Omental fat pad (tissue), 4 donors: ENCODE measurements at places on chromosomes 5 and 9.

GRCh38 chr9:129646654-129647053 lies 4.7 kb upstream of the ASB6 start:
- no peak for DNase-seq

DNA sequence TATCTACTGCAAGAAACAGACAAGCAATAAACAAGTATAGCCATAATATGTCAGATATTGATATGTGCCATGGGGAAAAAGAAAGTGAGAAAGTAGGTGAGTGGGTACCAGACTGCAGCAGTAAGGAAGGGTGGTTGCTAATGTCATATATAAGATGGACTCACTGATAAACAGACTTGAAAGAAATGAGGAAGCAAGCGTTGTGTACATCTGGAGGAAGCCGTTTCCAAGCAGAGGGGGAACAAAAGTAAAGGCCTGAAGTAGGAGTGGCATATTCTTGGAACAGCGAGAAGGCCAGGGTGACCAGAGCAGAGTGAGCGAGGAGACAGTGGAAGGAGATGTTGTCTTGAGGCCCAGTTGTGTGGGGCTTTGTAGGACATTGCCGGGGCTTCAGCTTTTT lies 142.2 kb upstream of the MAP3K1 start:
- no peak for DNase-seq

DNA sequence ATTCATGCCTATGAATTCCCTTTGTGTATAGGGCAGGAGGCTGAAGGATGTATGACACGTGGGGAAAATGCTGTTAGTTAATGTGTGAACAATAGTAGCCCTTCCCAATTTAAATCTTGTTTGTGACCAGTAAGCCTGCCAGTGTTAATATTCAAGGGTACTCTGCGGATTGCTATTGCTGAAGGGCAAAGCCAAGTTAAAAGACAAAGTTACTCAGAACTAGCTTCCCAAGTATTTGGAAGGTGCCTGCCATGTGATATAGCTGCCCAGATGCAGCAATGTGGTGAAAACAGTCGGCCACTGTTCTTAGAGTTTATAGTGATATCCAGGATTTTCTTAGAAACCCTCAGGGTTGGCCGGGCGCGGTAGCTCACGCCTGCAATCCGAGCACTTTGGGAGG lies 34.6 kb downstream of the MARVELD2 start:
- no peak for DNase-seq

GRCh38 chr9:89664010-89664409 lies 59.2 kb downstream of the GADD45G start:
- DNase-seq = no peak

GRCh38 chr9:94802793-94803192 lies 76.3 kb downstream of the AOPEP start:
- DNase-seq = no peak

DNA sequence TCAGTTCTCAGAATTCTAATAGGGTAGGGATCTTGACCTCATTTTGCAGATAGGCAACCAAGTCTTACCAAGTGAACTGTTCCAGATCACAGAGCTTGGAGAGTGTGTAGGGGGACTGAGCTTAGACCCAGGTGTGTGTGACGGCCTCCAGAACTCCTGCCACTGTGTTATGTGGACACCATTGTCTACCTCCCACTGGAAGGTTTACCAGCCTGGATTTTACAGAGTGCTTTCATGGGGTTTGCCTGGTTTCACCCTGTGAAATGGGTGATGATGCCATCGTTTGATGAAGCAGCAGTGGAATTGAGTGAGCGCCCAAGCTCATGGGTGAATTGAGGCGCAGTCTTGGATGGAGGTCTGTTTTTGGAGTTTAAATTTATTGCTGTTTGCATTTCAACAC lies 23.6 kb downstream of the TJP2 start:
- DNase-seq = no peak

GRCh38 chr5:34598177-34598794 lies 57.8 kb upstream of the RAI14 start:
- no peak for DNase-seq

GRCh38 chr9:87461256-87461655 lies 36.4 kb upstream of the DAPK1 start:
- DNase-seq = no peak

DNA sequence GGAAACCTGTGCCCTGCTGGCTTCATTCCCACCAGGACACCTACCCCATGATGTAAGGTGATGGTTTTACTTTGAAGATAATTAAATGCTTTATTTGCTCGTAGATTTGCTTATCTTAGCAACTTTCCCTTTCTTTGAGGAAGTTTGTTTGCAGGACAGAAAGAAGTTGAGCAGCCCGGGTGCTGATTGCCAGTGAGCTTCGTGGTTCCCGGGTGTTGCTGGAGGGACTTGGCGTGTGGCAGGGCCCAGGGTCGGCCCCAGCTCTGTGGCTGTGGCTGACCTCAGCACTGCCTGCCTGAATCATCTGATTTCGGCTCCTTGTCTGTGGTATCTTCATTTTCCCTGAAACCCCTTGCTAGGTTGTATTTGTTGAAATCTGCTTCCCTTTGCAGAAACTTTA lies 8.7 kb downstream of the POMT1 start:
- DNase-seq = no peak

GRCh38 chr9:34654323-34655051 lies 2.5 kb downstream of the IL11RA start:
- DNase-seq = no peak

DNA sequence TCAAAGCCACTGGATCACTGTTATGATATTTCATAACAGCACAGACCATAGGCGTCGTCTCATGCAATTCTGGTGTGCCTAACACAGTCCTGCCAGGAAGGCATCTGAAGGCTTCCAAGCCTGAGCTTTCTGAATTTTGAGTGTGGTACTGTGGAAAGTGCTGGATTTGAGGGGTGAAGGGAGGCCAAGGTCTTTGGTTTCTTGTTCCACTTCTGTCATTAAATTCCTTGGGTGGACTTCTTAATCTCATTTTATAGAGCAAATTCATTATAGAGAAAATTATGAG lies 441.3 kb upstream of the PIK3R1 start:
- no peak for DNase-seq

DNA sequence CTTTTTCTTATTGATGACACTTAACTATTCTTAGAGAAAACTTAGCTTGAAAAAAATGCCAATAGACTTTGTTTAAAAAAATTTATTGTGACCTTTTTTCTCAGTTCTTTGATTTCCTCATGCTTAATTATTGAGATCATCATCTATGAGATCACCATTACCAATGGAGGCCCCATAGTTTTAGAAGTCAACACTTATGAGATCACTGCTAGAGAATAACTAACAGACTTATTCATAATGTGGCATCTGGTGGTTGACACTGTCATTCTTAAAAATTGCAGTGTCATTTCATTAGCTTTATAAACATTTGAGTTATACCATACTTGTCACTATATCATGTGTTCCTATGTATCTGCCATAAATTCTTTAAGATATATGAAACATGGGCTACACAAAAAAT lies 14.9 kb upstream of the FEM1C start:
- DNase-seq = no peak

GRCh38 chr5:132114150-132115121 lies 40.8 kb downstream of the CSF2 start:
- no peak for DNase-seq

DNA sequence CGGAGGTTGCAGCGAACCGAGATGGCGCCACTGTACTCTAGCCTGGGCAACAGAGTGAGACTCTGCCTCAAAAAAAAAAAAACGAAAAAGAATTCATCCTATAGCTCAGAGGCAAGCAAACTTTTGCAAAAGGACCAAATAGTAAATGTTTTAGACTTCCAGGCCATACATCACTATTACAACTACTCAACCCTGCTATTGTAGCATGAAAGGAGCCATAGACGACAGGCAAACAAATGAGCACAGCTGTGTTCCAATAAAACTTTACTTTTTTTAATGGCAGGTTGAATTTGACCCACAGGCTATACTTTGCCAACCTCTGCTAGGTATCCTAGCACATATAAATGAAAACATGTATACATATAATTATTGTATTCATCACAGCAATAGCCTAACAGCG lies 58.9 kb upstream of the SLC30A5 start:
- DNase-seq = no peak

DNA sequence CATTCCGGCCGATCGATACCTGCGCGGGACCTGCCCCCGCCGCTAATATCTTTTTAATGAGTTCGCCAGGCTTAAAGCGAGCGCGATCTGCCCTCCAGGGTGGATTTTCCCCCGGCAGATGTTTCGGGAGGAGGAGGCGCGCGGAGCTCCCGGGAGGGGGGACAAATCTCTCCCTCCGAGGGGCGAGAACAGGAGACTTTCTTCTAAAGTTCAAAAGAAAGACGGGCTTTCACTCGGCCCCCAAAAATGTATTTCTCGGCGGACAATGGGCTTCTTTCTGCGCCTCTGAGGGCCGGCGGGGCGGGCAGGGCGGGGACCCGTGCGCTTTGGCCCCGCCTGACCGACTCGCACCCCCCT lies 4.1 kb upstream of the PRDM12 start:
- DNase-seq = no peak

DNA sequence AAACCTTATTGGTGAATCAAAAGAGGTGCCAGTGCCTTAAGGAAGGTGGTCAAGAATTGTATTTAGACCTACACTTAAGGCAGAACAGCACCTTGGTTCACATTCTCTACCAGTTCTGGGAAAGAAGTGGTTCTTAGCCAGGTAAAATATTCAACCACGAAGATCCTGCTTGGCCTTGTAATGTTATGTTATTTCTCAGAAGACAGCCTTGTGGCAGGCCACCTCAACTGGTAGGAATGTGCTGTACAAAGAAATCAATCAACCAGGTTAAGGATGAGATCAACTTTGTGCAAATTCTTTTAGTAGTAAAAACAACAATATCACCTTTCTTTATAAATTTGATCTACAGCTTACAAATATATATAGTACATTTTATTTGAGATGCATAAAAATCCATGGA lies 246.8 kb downstream of the ARRDC3 start:
- DNase-seq = no peak

GRCh38 chr9:135515083-135515951 lies 5.9 kb upstream of the LCN1 start:
- DNase-seq = no peak
